ENCODE measurements at places on chromosomes 2 and 18. TPM values are rescaled to one million over a fixed set of nuclear protein-coding genes. Genes with fewer than 3 reads are reported as not detected.
A peak's percentile ranks its signal among the peaks of the same experiment; 100 is the strongest.

DNA sequence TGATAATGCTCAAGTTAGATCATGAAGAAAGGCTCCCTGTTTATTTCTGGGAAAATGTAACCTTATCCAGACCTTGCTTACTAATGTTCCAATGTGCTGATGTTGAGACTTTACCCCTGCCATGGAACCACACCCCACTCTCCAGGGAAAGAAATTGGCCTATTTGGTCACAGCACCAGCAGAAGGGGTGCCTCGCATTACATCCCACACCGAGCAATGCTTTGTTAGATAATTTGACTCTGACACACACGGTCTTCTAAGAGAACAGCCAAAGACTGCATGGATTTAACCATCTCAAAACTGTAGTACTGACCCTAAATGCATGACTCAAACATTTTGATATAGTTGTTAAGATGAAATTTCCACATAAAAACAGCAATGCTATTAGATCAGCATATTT is 152.1 kb upstream of the CCDC150 start:
- peak; percentile 57 for DNase-seq

GRCh38 chr2:63048367-63049171 is 2.1 kb upstream of the OTX1 start:
- peak; percentile 86 for DNase-seq

DNA sequence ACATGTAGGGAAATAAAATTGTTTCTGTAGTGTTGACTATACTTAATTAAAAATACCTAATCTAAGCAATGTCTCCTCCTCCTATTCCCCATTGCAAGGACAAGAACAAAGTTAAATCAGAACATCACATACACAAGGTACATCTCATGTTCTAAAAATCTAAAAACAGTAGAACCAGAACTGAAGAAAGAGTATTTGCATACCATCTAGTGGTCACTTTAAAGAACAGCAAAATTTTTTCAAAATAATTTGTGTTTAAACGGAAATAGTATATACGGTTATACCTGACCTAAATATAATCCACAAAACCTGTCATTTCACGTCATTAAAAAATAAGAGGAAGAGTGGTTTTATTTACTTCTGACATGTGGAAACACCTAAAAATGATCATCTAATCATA is 294.3 kb upstream of the KCNH7 start:
- DNase-seq = no peak

CBLN2 gene
- total RNA-seq = not detected
